ENCODE measurements at places on chromosomes 7 and 10.

GRCh38 chr10:83612746-83613145 is 526.6 kb upstream of the GHITM start:
- DNase-seq = no peak

DNA sequence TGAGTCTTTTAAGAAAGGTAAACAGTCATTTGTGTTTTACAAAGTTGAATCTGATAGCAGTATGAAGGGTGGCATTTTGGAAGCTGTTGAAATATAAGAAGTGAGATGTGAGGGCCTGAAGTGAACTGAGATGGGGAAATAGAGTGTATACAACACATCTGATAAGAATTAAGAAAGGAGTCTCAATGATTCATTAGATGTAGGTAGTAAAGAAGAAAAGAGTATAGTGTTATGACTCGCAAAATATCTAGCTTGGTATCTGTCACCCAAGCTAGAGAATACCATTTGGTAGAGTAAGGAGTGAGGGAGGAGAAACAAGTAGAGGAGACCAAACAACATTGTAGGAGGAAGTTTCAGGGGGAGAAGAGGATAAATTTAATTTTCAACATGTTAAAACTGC is 5.3 kb downstream of the PTPN12 start:
- DNase-seq = no peak

DNA sequence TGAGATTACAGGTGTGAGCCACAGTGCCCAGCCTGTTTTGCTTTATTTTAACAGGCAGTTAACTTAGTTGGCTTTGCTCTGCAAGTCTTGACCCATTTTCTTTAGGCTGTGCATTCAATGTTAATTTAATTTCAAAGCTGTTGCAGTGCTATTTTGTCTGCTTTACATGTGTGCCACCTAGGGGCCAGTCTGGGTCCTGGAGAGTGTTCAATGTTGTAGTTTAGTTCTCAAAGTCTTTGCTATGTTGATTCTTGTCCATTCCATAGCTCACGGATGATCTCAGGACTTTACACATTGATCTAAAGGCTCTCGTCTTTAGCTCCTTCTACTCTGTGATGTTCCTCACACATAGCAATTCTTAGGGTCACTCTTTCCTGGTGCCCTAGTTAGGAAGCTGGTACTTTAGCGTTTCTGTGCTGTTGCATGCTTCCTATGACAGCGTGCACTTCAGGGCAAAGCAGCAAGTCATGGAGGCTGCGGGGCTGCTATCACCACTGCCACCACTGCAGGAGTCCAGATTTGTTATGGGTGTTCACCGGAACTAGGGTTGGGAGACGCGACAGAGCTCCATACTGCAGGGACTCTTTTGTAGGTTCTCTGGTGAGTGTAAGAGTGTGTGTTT is 16.4 kb upstream of the ABCA13 start:
- peak; percentile 25 for DNase-seq

DNA sequence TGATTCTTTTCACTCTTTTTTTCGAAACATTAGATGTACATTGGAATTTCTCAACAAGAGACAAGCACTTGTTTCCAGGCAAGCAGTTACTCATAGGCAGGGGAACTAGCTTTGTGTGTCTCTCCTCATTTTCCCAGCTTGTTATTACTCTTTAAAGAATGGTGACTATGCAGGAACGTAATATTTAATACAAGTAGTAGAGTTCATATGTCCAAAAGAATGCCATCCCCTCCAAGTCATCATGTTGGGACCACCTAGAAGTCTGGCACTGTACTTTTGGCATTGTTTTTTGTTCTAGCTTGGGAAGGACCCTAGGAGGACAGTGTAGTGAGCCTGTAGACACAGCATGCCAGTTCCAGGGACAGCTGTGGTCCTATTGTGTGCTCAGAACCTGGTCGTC is 650.7 kb downstream of the INHBA start:
- no peak for DNase-seq

DNA sequence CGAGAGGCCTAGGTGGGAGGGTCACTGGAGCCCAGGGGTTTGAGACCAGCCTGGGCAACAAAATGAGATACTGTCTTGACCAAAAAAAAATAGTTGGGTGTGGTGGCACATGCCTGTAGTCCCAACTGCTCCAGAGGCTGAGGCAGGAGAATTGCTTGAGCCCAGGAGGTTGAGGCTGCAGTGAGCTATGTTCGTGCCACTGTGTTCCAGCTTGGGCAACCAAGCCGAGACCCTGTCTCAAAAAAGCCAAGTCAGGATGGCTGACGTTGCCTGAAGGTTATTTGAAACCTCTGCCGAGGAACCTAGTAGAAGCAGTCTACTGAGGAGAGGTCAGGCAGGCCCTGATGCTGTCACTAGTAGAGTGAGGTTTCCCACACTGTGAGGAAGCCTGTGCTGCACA is 22.8 kb downstream of the DNAJB6 start:
- DNase-seq = no peak

DNA sequence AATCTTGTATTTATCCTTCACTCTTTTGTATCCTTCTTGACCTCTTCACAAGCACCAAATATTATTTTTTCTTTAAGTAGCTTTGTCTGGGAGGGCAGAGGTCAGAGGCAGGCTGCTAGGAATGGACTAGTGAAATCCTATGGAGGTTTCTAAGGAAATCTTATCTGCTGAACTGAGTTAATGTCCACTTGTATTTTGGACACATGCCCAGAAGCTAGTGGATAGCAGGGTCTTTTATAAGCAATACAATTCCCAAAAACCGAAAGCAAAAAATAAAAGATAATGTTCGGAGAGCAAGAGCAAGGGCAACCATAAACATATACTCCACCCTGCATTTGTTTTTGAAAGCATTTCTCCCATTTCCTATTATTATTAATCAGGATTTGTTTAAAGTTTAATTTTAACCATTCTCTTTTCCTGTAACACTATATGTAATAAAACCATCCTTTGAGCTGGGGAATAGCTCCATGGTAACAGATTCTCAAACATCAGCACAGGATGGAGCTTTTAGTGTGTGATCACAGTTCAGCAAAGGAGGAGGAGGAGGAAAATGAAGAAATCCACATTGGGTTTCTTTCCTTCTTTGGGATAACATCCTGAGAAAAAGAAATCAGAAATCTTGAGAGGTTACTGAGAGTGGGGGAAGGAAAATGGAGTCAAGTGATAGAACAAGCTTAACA is 328.2 kb upstream of the LRRN3 start:
- no peak for DNase-seq

GRCh38 chr10:132679640-132680039 is 106.3 kb downstream of the NKX6-2 start:
- no peak for DNase-seq

DNA sequence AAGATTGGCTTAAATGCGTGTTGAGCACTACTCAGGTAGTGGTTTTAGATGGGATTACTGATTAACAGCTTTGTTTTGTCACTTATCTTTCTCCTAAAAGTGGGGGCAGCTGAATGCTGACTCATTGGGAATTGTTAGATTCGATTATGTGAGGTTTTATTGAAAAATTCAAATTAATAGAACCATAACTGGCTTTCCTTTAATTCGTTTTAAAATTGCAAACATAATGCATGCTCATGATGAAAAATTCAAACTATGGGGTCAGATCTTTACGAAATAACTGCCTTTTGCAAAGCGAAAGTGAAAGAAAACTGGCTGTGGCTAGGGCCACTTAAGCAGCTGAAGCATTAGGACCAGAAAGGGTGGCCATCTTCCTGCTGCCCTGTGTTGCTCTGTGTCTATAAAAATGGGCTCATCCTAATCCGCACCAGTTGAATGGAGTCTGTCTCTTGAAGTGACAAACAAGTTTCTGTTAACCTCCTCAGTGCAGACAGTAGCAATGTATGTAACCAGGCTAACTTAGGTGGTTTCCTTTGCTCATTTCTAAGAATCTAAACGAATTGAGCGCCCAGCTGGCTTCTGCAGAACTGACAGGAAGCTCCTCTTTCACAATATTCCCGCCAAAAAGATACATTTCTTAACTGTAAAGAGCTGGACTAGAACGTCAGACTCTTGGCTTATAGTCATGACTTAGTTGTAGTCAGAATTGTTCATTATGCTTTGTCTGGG is 27.8 kb downstream of the DENND10 start:
- DNase-seq = no peak

GRCh38 chr10:73469579-73469978 is 26.2 kb downstream of the PPP3CB start:
- no peak for DNase-seq

- peak; percentile 49 for DNase-seq
Measured at GRCh38 chr7:6536262-6537260, 14.7 kb downstream of the GRID2IP start.

DNA sequence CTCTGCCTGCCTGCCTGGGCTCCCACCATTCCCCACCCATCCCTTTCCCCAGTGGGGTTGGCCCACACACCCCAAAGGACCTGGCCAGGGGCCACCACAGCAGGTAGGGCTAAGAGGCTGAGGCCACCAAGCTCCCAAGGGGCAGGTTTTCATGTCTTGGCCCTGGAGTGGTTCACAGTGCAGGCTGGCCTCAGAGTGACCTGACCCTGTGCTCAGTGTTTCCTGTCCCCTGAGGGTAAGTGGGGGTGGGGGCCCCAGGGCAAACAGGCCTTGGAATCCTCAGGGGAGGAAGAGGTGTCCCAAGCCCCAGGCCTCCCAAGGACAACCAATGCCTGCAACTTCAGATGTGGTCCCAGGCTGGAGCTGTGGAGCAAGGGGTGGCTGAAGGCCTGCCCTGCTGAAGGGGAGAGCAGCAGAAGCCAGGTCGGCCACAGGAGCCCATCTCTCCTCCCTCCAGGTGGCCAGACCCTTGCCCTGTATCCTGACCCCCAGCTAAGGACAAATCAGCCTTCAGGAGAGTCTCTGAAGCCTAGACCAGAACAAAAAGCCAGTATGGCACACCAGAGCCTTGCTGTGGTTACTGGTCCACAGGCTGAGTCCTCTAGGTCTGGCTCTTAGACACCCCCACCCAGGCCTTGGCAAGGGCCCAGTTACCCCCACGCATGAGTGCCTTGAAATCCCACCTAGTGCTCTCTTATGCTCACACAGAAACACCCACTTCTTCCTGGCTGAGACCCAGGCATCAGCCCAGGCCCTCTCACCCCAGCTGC is 27.6 kb downstream of the POLL start:
- no peak for DNase-seq

DNA sequence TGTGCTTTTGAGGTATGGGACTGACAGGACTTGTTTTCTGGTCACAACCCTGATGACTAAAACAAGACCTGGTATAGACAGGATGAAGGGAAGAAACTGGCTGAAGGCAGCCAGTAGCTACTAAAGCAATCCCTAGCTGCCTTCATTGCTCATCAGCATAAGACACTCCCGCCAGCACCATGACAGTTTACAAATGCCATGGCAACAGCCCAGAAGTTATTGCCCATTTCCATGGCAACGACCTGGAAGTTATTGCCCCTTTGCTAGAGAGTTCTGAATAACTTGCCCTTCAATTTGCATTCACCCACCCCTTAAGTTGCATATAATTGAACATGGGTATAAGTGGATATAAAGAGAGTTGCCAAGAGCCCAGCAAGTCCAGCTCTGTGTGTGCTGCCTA is 169.6 kb upstream of the FAM171A1 start:
- no peak for DNase-seq

DNA sequence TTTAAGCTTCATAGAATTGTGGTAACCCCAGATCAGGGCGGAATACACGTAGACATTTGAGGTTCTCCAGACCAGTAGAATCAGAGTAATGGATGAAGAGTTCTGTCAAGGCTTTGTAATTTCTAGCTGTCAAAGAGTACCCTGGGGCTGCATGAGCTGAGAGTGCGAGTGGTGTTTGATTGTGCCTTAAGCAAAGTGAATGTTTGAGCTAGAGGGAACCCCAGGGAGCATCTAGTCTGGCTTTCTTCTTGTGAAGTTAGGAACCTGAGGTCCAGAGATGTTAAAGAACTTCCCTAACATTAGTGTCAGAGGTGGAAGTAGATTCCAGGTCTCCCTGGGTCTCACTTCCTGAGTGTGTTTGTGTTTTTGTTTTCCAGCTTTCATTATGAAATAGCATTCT is 212.3 kb upstream of the FZD1 start:
- DNase-seq = no peak

GRCh38 chr10:96850825-96851224 is 18.7 kb downstream of the LCOR start:
- DNase-seq = no peak

DNA sequence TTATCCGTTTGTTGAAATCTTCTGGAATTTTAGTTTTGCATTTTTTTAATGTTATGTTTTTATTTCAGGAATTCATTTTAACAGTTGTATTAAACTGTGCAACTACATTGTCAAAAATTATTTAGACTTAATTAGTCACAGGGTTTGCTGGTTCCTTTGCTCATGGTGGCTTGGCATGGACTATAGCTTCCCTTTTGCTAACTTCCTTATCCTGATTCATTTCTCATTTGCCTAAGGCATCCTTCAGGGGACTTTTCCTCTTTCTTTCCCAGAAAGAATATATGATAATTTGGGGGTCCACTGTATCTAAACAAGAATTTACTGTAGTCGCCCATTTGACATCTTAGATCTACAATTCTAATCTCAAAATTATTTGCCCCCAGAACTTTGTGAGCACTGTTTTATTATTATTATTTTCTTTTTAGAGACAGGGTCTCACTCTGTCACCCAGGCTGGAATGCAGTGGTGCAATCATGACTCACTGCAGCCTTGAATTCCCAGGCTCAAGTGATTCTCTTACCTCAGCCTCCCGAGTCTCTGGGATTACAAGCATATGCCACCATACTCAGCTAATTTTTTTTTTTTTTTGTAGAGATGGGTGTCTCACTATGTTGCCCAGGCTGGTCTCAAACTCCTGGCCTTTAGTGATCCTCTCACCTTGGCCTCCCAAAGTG is 13.9 kb downstream of the FIGNL1 start:
- no peak for DNase-seq

DNA sequence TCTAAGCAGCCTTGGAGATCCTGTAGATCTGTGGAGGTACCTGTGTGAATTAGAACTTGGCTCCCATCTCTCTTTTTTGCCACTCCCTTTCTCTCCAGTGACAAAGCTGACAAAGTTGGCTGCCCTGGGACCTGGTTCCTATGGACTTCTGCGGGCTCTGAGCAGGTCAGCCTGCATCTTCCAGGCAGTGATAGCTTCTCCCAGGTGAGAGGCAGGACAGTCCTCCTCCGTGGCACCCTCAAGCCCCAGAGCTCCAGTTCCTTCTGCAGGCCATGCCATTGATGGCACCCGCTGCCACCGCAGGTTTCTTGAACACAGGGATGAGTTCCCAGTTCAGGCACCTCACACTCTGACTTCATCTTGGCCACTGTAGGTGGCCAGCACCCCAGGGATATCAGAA is 73.5 kb upstream of the GRB10 start:
- DNase-seq = no peak

DNA sequence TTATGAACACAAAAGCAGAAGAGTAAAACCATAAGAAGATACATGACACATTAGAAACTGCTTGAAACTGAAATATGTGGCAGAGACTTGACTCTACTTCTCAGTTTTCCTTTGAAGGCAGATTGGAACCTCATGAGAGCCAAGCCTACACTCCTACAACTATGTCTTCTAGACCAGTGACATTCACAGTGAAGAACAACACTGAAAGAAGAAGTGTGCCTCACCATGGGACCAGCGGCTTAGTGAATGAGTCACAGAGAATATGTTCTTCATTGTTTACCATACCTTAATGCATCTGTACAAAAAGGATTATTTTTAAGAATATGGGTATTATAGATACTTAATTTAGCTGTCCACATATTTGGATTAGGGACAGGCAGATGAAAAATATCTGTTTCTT is 248.3 kb downstream of the CDC14C start:
- no peak for DNase-seq

- DNase-seq = no peak
Measured at GRCh38 chr7:18096087-18096486, 68.4 kb upstream of the PRPS1L1 start.

- no peak for DNase-seq
Measured at GRCh38 chr10:97180986-97181385, 4.8 kb downstream of the SLIT1 start.

- no peak for DNase-seq
Measured at GRCh38 chr10:46560952-46561351, 4.5 kb upstream of the GPRIN2 start.
